ENCODE measurements at places on chromosomes 16 and 17.

- DNase-seq, result no peak
These were observed 26.5 kb downstream of the EPN2 start for GRCh38 chr17:19263641-19264051.

DNA sequence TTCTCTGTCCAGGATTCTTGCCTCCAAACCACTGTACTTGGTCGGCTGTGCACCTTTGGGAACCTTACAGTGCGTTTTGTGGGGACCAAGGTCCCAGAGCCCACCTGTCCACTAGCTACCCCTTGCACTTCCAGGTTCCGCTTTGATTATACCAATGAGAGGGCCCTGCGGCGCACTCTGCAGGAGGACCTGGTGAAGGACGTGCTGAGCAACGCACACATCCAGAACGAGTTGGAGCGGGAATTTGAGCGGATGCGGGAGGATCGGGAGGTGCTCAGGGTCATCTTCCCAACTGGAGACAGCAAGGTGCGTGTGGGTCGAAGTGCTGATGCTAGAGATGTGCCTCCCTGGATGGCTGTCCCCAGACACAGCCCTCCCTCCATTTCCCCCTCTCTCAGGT lies 18.8 kb downstream of the POLR2A start:
- no peak for DNase-seq

DNA sequence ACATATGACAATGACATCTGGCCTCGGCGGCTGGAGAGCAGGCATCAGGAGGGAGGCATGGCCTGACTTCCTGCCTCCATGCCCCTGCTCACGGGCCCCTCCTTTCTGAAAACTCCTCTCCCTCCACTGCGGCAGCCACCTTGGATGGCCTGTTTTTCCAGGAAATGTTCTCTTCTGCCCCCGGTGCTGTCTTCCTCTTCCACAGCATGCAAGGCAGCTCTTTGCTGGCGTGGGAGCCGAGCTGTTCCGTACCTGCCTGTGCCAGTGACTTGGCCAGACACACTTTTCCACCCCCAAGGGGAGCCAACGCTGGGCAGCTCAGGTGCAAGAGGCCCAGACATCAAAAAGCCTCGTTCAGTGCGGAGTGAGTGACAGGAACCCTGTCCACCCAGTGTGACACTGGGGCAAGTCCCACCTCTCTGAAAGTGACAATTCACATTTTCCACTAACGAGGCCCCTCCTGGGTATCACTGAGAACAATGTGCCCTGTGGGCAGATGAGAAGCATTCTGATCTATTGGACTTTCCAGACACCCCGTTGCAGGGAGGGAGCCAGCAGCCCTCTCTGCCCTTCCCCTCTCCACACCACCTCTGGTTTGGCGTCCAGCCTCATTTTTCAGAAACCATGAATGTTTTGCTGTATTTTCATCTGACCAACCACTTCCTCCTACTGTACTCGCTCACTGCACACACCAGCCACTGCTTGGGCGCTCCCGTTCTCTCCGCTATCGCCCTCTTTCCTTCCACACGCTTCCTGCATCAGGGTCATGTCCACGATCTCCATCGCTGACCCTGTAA lies 31.2 kb downstream of the NSMCE1 start:
- peak; percentile 58 for DNase-seq

DNA sequence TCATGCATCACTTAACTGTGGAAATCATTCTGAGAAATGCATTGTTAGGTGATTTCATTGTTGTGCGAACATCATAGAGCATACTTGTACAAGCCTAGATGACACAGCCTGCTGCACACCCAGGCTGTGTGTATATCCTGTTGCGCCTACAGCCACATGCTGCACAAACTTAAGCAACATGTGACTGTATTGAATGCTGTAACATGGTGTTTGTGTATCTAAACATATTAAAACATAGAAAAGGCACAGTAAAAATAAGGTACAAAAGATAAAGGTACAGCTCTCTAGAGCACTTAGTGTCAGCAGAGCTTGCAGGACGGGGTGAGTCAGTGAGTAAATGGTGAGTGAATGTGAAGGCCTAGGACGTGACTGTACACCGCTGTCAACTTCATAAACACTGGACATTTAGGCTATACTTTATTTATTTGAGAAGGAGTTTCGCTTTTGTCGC lies 11.9 kb downstream of the FOXK2 start:
- no peak for DNase-seq

DNA sequence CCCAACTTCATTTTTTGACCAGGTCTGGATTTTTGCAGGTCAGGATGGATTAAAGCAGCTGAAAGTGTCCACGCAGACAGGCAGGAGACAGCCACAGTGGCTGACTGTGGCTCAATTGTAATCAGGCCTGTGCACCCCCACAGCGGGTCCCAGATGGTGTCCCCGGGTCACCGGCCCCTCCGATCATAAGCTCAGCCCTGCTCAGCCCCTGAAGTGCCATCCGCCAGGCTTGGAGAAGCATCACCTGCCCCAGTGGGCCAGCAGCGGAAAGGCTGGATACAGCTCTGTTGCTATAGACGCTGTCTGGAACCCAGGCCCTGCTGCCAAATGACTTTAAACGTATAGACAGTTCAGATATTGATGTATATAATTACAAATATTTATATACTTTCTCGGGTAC lies 60.6 kb downstream of the RPH3AL start:
- DNase-seq, result no peak

DNA sequence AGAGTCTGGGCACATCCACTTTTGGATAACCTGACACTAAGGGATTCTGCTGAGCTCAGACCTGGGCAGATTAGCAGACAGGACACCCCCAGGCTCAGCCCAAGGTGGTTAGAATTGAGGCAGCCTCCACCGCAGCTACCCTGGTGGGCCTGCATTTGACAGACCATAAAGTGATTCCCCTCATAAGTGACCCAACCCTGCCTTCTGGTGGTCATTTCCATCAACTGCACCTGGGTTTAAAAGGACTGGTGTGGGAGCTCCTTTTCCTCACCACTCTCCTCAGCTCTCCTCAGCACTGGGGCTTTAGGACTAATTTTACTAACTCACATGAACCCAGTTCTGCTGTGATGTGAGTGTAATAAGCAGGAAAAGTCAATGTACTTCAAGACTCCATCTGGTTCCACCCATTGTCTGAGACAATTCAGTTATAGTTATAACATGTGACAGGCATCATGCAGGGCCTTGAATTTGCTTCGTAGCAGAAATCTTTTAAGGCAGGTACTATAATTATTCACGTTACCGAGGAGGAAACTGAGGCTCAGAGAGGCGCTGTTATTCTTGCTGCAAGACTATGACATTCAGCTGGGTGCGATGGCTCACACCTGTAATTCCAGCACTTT lies 42.5 kb downstream of the MYH3 start:
- DNase-seq, result no peak

GRCh38 chr16:5062790-5063765 lies 2.7 kb downstream of the C16orf89 start:
- no peak for DNase-seq

DNA sequence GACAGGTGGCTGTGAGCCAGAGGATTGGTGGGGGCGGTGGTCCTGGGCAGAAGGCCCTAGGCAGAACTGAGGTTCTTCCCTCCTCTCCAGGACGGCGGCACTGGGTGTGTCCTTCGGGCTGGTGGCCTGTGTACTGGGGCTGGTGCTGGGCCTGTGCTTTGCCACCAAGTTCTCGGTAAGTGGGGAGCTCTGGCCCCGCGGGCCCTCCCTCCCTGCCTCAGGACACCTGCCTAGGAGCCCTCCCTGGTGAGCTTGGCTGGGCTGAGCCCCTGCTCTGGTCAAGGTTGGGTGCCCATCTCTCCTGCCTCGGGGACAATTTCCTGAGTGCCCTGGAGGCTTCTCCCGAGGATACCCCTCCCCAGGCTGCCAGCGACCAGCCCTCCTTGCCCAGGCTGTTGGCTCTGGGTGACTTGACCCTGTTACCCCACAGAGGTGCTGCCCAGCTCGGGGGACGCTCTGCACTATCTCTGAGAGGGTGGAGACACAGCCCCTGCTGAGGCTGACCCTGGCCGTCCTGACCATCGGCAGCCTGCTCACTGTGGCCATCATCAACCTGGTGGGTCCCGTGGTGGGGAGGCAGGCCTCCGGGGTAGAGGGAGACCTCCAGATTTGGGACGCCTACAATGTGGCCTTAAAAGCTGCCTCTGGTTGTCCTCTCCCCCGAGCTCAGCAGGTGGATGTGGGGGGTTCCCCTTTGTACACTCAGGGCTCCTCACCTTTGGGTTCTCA lies 42.0 kb downstream of the ADCY7 start:
- DNase-seq, result no peak

GRCh38 chr16:48608871-48609651 lies 919 bp downstream of the N4BP1 start:
- DNase-seq, result peak; percentile 21

DNA sequence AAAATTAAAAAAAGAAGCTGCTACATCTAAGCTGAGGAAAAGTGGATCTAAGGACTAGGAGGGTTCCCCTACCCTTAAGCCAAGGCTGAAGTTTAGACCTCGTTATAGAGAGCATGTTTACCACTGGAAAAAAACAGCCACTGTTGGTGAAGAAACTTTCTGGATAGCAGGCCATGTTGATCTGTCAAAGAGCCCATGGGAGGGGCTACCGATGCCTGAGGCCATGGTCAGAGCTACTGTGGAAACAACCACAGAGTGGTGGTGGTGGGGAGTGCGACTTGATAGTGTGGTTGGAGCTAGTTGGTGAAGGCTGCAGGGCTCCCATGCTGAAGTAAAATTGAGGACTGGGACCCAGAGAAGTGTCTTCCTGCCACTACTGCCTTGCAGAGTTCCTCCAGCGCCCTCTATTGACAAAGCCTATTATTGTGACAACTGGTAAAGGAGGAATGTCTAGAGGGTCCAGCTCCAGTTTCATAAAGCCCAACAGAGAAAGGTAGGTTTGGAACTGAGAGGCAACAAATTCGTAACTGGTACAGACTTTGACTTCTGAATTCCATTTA lies 12.7 kb upstream of the FAM20A start:
- DNase-seq, result no peak

- DNase-seq, result peak; percentile 46
These were observed 1.9 kb upstream of the NFAT5 start for GRCh38 chr16:69563605-69564580.

DNA sequence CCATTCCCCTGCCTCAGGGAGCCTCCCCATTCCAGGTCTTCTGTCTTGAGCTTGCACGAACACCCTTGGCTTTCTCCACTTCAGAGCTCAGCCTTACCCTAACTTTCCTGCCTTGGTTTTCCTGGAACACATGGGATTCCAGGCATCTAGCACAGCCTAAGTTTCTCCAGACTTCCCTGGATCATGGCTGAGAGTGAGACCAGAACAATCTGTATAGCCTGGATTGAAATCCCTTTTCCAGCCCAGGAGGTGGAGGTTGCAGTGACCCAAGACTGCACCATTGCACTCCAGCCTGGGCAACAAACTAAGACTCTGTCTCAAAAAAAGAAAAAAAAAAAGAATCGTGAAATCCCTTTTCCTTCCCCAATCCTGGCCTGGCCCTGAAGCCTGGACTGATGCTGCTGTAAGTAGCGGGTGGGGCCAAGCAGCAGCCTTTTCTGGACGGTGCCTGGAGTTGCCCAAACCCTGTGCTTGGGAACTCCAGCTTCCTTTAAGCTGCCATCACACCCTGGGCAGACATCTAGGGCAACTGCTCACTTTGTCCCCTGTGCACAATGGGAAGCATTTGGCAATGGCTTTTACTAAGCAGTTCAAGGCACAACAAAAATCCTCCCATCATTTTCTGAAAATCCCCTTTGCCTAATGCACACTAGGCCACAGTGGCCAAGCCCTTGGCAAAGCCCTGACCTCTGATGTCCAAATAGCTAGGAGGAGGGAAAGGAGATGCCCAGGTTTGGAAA lies 12.0 kb upstream of the SLC16A5 start:
- no peak for DNase-seq

DNA sequence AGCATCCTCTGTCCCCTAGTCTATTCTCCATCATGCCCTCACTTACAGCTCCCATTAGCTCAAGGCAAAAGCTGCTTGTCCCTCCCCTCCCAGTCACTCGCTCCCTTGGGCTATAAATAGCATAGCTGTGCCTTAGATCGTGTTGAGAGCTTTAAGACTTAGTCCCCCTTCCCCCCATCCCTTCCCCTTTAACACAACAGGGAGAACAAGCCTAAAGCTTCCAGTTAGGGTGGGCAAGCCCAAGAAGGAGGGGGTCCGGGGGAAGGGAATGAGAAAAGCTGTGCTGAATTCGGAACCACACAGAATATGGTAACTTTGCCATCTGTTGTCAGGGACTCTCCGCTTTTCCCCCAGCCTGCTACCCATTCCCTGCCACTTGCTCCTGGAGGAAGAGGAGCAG lies 4.9 kb upstream of the HIGD1B start:
- DNase-seq, result no peak

DNA sequence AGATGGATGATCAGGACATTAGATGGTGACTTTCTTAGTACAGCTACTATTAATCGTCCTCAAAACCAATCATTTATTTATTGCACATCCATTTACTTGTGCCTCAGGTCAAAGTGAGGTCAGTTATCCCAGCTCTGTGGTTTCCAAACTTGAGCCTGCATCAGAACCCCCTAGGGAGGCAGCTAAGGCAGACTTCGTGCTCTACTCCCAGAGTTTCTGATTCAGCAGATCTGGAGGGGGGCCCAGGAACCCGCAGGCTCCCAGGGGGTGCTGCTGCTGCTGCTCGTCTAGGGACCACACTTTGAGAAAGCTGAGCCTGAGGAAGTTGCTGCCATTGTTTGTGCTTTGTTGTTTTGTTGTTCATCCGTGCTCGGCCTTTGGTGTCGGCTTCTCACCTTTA lies 44.0 kb upstream of the CLEC18B start:
- no peak for DNase-seq

DNA sequence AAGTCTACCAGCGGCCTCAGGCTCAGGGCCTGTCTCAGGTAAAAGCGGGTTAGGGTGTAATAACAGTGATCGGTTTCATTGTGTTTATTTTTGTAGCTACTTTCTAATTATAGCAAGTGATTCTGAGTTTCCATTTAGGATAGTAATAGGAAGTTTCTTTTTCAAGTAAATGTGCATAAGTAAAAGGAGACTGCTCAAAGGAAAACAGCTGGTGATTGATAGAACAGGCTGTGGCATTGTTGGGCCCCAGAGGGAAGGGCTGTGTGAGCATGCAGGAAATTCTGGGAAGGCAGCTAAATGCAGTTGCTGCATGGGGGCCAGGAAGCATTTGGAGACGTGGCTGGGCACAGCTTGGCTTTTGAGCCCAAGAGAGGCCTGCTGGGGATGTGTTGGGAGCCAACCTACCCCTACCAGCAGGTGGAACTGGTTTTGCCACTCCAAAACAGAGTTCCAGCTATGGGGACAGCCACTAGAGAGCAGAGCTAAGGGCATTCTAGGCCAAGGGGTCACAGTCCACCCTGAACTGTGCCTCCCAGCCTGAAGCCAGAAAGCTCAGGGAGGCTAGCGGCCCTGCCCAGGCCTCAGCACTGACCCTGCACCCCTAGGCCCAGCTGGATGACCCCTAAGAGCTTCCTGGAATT lies 12.6 kb downstream of the SNX20 start:
- DNase-seq, result no peak

- no peak for DNase-seq
These were observed 26.2 kb upstream of the ADORA2B start for GRCh38 chr17:15918661-15919259.
